ENCODE measurements at places on chromosomes 12 and 14. TPM values are rescaled to one million over a fixed set of nuclear protein-coding genes. Genes with fewer than 3 reads are reported as not detected.
A peak's percentile ranks its signal among the peaks of the same experiment; 100 is the strongest.

KRT79 gene
- not detected for total RNA-seq

INSM2 gene
- not detected for total RNA-seq

PZP gene
- not detected for total RNA-seq

GPR65 gene
- not detected for total RNA-seq

GUCY2C gene
- total RNA-seq, result 1.3 TPM

MANSC4 gene
- not detected for total RNA-seq

SLC5A8 gene
- 0.07 TPM for total RNA-seq

CYP46A1 gene
- total RNA-seq, result 0.59 TPM

UNG gene
- total RNA-seq, result 188 TPM

GRCh38 chr14:74924061-74924460 lies 1.0 kb upstream of the RPS6KL1 start:
- no peaks in the 10 kb centered on the region for H3K27me3 ChIP-seq
- H3K4me1 ChIP-seq, result no peaks in the 10 kb centered on the region
- no peaks in the 10 kb centered on the region for H3K36me3 ChIP-seq
- H3K27ac ChIP-seq, result no peak overlapping the region
- no peak for DNase-seq
- H3K4me3 ChIP-seq, result peak overlapping the region; percentile 33

- H3K27me3 ChIP-seq, result no peaks in the 10 kb centered on the region
- no peak overlapping the region for H3K27ac ChIP-seq
- peak; percentile 38 for DNase-seq
- H3K4me1 ChIP-seq, result no peaks in the 10 kb centered on the region
These were observed 1.0 kb downstream of the KLHL33 start for GRCh38 chr14:20434701-20435581.

DNA sequence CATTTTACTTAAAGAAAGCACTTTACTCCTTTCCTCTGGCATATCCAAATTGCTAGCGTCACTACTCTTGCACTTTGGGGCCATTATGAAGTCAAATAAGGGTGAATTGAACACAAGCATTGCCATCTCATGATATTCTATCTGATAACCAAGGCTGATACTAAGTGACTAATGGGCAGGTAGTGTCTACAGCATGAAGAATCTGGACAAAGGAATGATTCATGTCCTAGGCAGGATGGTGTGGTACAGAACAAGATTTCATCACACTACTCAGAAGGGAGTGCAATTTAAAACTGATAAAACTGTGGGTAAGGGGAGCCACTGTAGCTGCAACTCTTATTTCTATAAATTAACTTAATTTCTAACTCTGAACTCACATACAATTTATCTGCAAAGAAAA lies 7.7 kb upstream of the SLC6A15 start:
- no peaks in the 10 kb centered on the region for H3K4me1 ChIP-seq
- no peak overlapping the region for H3K27ac ChIP-seq
- H3K4me3 ChIP-seq, result no peak overlapping the region
- no peaks in the 10 kb centered on the region for H3K27me3 ChIP-seq
- DNase-seq, result no peak
- no peaks in the 10 kb centered on the region for H3K36me3 ChIP-seq

GRCh38 chr14:52473557-52473956 lies 78.7 kb downstream of the TXNDC16 start:
- no peaks in the 10 kb centered on the region for H3K4me1 ChIP-seq
- H3K36me3 ChIP-seq, result peaks cover 22% of the 10 kb centered on the region
- H3K4me3 ChIP-seq, result no peak overlapping the region
- DNase-seq, result no peak
- H3K27me3 ChIP-seq, result no peaks in the 10 kb centered on the region
- H3K27ac ChIP-seq, result no peak overlapping the region

- H3K27ac ChIP-seq, result no peak overlapping the region
- H3K36me3 ChIP-seq, result peaks cover 14% of the 10 kb centered on the region
- no peaks in the 10 kb centered on the region for H3K4me1 ChIP-seq
- no peak overlapping the region for H3K4me3 ChIP-seq
- no peak for DNase-seq
These were observed 10.1 kb downstream of the NUDT4 start for GRCh38 chr12:93387780-93388179.

- H3K27me3 ChIP-seq, result no peaks in the 10 kb centered on the region
- no peaks in the 10 kb centered on the region for H3K4me1 ChIP-seq
- H3K27ac ChIP-seq, result no peak overlapping the region
These were observed 243.5 kb upstream of the NOVA1 start for GRCh38 chr14:26841326-26841725.

- H3K4me3 ChIP-seq, result no peak overlapping the region
- no peaks in the 10 kb centered on the region for H3K4me1 ChIP-seq
- no peak for DNase-seq
- H3K27ac ChIP-seq, result no peak overlapping the region
These were observed 455.3 kb upstream of the ATP2B1 start for GRCh38 chr12:90163975-90164374.

- DNase-seq, result peak; percentile 76
- H3K4me3 ChIP-seq, result no peak overlapping the region
- H3K4me1 ChIP-seq, result no peaks in the 10 kb centered on the region
- H3K36me3 ChIP-seq, result no peaks in the 10 kb centered on the region
- H3K27me3 ChIP-seq, result no peaks in the 10 kb centered on the region
These were observed 110.5 kb downstream of the ASCL4 start for GRCh38 chr12:107884769-107885694.

GRCh38 chr12:81819991-81820633 lies 61.0 kb upstream of the PPFIA2 start:
- H3K27ac ChIP-seq, result no peak overlapping the region
- H3K4me3 ChIP-seq, result no peak overlapping the region
- no peaks in the 10 kb centered on the region for H3K27me3 ChIP-seq

DNA sequence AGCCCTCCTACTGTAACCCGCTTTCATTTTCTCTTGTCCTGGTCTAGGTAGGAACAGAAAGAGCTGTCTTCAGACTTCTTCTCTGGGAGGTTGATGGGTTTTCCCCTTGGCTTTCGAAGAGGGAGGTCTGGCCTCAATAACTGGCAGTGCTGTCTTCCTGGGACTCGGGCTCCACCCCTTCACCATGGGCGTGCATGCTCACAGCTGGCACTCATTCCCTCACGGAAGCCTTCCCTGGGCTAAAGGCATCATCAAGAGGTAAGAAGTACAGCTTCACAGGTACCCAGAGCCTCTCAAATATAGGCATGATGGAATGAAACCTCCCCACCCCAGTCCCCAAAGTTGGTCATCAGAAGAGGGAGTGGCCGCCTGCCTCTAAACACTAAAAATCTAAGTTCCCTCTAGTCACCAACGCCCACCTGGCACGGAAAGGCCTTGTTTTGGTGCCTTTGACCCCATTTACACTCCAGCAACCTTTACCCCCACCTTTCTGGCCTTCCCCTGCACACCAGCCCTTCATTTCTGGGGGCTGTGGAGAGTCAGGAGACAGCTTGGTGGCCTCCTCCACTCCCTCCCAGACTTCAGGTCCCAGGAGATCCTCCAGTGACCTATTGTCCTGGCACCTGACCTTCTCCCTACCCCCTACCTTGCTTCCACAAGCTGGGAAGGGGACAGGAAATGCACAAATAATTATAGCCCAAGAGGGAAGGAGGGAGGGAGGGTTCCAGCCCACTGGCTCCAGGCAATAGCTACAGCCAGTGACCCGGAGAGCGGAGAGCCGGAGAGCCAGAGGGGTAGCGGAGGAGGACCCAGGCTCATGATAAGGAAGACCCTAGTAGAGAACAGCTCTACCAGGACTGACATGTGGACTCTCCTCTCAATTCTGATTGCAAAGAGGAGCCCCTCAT lies 2.8 kb downstream of the RAPGEF3 start:
- H3K4me3 ChIP-seq, result 0 out of 2 replicates have a peak overlapping the region, but pooled peaks have one; percentile 0
- H3K27me3 ChIP-seq, result no peaks in the 10 kb centered on the region
- no peak for DNase-seq
- H3K27ac ChIP-seq, result no peak overlapping the region

- H3K4me1 ChIP-seq, result no peaks in the 10 kb centered on the region
- H3K36me3 ChIP-seq, result no peaks in the 10 kb centered on the region
- no peak overlapping the region for H3K27ac ChIP-seq
These were observed 133.8 kb upstream of the NUDT4 start for GRCh38 chr12:93243689-93244513.

DNA sequence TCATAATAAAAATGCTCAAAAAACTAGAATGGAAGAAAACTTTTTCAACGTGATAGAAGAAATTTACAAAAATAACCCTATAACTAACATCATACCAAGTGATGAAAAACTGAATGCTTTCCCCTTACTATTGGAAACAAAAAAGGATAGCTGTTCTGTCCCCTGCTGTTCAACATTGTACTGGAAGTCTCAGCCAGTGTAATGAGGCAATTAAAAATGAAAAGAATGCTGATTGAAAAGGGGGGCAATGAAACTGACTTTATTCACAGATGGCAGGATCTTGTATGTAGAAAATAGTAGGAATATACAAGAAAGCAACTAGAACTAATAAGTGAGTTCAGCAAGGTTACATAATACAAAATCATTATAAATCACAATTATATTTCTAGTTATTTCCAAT lies 337.9 kb upstream of the KITLG start:
- H3K27ac ChIP-seq, result no peak overlapping the region
- H3K27me3 ChIP-seq, result no peaks in the 10 kb centered on the region
- no peak for DNase-seq
- H3K4me3 ChIP-seq, result no peak overlapping the region
- peaks cover 3% of the 10 kb centered on the region for H3K4me1 ChIP-seq
- peaks cover 5% of the 10 kb centered on the region for H3K36me3 ChIP-seq

- H3K27me3 ChIP-seq, result no peaks in the 10 kb centered on the region
- no peak for DNase-seq
- H3K4me3 ChIP-seq, result no peak overlapping the region
- H3K36me3 ChIP-seq, result no peaks in the 10 kb centered on the region
- H3K4me1 ChIP-seq, result peaks cover 5% of the 10 kb centered on the region
These were observed 131.3 kb downstream of the SLC25A47 start for GRCh38 chr14:100454437-100454836.

DNA sequence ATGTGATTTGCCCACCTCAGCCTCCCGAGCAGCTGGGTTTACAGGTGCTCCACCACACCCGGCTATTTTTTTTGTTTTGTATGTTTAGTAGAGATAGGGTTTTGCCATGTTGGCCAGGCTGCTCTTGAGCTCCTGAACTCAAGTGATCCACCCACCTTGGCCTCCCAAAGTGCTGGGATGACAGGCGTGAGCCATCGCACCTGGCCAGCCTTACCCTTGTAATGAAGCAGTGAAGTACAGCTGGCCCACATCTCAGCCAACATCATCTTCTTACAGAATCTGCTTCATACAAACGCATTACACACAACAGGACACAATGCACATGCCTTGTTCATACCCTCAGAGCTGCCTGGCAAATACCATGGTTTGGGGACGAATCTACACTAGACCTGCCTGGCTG lies 31.3 kb upstream of the CHFR start:
- no peak overlapping the region for H3K27ac ChIP-seq
- no peaks in the 10 kb centered on the region for H3K4me1 ChIP-seq
- no peaks in the 10 kb centered on the region for H3K27me3 ChIP-seq
- no peak overlapping the region for H3K4me3 ChIP-seq

DNA sequence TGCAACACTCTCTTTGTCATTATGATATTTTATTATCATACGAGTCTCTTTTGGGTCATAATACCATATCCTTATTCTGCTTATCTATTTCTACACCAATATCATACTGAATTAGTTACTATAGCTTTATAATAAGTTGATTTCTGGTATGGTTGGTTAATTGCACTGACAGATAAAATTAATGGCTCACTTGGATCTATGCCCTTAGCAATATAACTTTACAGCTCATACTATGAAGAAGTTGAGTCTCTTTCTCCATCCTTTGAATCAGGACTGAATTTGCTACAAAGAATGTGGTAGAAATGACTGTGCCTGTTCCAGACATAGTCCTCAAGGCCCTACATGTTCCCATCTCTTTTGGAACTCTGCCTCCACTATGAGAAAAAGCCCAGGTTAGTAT lies 139.7 kb upstream of the DYRK2 start:
- no peak for DNase-seq
- H3K27ac ChIP-seq, result no peak overlapping the region
- no peaks in the 10 kb centered on the region for H3K36me3 ChIP-seq
- no peak overlapping the region for H3K4me3 ChIP-seq

DNA sequence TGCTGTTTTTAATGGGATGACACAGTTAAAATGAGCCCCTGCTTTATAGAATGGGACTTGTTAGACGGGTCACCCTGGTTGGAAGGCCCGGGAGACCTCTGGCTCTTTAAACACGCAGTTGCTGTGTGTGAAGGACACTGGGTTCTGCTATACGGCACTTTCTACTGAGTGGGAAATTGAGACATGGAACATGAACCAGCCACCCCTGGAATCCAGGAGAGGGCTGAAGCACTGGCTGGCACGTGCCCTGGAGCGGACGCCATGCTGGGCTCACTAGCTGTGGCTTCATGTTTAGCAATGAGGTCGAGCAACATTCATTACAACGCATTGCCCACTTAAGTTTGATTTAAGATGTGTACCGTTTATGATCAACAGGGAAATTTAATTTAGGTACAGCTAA lies 23.9 kb downstream of the CACNA1C start:
- H3K4me1 ChIP-seq, result no peaks in the 10 kb centered on the region
- H3K4me3 ChIP-seq, result no peak overlapping the region
- no peaks in the 10 kb centered on the region for H3K27me3 ChIP-seq
- H3K36me3 ChIP-seq, result peaks cover 7% of the 10 kb centered on the region

DNA sequence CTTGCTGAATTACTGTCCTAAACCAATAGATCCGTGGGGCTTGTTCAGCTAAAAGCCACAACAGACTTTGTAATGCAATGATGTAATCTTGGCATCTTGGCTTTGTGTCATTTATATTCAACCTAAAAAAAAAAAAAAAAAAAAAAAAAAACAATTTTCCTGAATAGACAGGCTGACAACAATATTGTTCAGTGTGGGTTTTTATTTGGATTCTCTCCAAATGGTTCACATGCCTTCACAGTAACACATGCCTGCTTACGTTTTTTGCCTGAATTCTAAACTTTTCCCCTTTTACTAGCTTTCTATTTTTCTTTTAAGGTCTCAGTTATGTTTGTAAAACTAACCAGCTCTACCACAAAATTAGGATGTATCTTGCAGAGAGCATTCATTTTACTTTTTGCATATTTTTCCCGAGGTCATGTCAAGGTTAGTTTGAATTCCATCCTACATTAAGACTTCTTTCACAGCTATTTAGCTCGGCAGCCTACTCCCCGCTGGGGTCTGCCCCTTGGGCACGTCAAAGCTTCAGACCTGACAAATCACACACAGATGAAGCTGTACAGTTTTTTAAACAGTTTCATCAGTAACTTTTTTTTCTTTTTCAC lies 213.7 kb upstream of the NPAS3 start:
- DNase-seq, result no peak
- H3K27ac ChIP-seq, result no peak overlapping the region
- H3K36me3 ChIP-seq, result no peaks in the 10 kb centered on the region
- no peaks in the 10 kb centered on the region for H3K4me1 ChIP-seq
- no peak overlapping the region for H3K4me3 ChIP-seq

GRCh38 chr14:29274890-29275596 lies 508.5 kb downstream of the FOXG1 start:
- no peak overlapping the region for H3K4me3 ChIP-seq
- no peaks in the 10 kb centered on the region for H3K36me3 ChIP-seq
- H3K27ac ChIP-seq, result no peak overlapping the region
- no peak for DNase-seq

DNA sequence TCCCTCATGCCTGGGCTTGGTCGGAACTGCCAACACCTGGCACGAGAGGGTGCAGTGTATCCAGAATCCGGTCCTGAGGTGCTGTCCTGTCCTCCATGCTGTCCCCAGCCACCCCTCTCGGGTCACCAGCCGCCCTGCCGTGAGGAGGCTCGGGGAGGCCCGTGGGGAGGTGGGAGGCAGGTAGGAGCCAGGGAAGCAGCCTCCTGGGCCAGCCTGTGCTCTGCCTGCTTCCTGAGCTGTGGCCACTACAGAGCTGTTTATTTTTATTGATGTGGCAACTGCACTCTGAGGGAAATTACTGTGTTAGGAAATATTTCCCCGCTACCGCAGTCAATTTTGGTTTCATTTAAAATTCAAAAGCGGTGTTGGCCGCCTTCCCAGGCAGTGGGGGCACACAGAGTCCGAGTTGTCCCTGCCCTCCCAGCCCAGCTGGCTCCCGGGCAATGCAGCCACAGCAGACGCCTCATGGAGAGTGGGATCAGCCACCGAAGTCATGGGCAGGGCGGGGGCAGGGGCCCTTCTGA lies 18.3 kb downstream of the NOC4L start:
- H3K27ac ChIP-seq, result no peak overlapping the region
- H3K36me3 ChIP-seq, result no peaks in the 10 kb centered on the region
- H3K27me3 ChIP-seq, result no peaks in the 10 kb centered on the region

All from H9 (cell line).